Stimulated activated CD4-positive, alpha-beta T cell treated with anti-CD3 and anti-CD28 coated beads, TNF-alpha, amount 100 ng/mL, for 4 hours (primary cell): ENCODE measurements at places on chromosomes 13 and 19.

GRCh38 chr13:114049026-114049425 is 75.2 kb upstream of the C13orf46 start:
- DNase-seq = no peak

GRCh38 chr19:38709671-38710415 is 34.4 kb downstream of the CAPN12 start:
- no peak for DNase-seq

DNA sequence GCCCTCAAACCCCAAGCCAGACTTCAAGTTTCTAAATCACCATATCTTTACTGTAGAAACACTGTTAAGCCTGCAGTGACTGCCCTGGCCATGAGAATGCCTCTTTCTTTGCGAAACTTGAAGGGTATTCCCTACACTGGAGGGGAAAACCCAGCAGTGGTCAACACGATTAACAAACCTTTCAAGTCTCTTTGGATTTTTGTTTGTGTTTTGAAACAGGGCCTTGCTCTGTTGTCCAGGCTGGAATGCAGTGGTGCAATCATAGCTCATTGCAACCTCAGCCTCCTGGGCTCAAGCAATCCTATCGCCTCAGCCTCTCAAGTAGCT is 17.4 kb upstream of the POMP start:
- DNase-seq = no peak

GRCh38 chr13:104372095-104372655 is 1306.0 kb upstream of the SLC10A2 start:
- no peak for DNase-seq

DNA sequence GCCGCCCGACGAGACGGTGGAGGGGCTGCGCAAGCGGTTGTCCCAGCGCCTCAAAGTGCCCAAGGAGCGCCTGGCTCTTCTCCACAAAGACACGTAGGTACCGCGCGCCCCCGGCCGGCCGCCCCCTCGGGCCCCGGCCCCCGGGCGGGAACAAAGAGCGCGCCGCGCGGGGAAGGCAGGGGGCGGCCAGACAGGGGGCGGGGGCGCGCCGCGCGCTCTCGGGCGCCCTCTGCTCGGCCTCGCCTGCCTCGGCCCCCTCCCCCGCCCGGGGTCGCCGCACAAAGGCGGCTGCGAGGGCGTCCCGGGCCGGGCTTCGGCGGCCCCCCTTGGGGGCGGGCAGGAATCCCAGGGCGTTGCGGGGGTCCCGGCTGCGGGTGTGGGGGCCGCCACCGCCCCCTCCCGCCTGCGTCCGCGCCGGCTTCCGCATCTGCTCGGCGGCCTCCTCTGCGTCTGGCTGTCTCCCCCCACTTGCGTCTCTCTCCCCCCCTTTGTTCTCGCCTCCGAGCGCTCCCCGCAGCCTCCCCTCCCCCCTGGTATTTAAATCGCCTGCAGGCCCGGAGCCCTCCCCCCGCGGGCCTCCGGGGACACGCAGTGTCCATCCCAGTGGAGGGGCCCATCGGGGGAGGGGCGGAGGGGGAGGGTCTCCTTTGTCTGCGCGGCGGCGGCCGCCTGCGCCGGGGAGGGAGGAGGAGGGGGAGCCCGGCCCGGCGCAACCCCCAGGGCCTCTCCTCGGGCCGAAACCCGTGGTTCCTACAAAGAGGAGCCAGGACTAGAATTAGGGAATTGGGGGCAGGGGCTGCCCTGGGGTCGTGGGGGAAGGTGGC is 2.3 kb downstream of the MIDN start:
- no peak for DNase-seq

DNA sequence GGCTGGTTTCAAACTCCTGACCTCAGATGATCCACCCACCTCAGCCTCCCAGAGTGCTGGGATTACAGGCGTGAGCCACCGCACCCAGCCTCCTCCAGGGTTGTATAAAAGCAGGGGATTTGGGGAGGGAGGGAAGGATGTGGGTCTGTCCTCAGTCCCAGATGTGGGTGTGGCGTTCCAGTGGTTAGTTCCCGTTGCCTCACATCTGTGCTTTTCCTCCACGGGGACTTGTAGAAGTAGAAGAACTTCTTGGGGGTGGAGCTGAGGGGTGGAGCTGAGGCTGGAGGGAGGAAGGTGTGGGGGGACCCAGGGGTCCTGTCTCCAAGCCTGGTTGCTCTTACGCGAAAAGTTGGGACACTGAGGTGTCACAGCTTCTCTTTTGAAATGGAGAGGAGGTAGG is 514 bp upstream of the MCEMP1 start:
- no peak for DNase-seq

- DNase-seq = no peak
Measured at GRCh38 chr13:27504868-27505194, 54.5 kb upstream of the MTIF3 start.

GRCh38 chr13:75907044-75907443 is 270.9 kb downstream of the LMO7 start:
- DNase-seq = no peak

GRCh38 chr19:11418549-11419506 is at the start of gene RGL3:
TSS of gene RGL3 (minus strand) at chr19:11419314. CDS start at chr19:11419278, 36 bp downstream.
- no peak for DNase-seq

DNA sequence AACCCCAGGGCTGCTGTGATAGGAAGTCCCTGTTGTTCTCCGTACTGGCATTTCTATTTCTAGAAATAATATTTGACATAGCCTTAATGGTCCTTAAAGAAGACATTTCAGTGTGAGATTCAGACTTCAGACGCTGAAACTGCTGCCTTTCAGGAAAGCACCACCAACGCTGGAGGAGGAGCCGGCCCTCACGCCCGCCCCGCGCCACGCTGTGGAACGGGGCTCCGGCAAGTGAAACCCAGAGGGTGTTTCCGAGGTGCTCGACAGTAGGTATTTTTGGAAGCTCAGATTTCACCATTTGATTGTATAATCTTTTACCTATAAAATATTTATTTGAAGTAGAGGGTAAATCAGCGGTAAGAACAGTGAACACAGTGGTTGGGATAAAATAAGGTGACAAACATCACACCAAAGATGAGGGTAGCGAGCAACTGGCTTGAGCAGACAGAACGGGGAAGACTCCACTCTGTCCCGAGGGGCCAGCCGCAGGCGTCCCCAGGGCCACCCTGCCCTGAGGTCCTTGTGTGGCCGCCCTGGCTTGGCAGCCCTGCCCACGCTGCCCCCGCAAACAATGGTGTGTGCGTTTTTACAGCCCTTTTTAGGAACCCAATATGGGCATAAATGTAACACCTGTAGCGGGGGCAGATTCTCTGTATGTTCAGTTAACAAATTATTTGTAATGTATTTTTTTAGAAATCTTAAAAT is 85.6 kb upstream of the MCF2L start:
- DNase-seq = no peak

DNA sequence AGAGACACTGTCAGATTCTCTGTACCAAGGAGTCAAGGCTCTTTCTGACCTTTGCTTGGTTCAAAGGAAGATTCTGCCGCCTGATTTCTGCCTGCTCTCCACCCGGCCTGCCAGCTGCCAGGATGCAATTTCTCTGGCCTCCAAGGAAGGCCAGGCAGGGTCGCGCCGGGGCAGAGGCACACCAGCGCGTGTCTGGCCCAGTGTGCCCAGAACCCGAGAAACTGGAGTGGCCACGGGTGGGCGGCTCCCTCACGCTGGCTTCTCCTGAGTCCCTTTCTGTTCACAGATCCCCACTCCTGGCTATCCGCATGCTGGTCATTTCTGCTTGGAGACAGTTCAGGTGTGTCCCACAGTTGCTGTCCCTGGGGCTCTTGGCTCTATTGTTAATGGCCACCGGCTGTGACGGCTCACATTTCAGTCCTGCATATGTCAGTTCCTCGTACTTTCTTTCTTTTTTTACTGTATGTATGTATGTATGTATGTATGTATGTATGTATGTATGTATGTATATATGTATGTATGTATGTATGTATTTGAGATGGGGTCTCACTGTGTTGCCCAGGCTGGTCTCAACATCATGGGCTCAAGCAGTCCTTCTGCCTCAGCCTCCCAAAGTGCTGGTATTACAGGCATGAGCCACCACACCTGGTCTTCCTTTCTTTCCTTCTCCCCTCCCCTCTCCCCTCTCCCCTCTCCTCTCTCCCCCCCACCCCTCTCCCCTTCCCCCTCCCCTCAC is 16.9 kb downstream of the TMPRSS9 start:
- no peak for DNase-seq
